AG08395 (cell line): ENCODE measurements at places on chromosomes 13 and 19.

DNA sequence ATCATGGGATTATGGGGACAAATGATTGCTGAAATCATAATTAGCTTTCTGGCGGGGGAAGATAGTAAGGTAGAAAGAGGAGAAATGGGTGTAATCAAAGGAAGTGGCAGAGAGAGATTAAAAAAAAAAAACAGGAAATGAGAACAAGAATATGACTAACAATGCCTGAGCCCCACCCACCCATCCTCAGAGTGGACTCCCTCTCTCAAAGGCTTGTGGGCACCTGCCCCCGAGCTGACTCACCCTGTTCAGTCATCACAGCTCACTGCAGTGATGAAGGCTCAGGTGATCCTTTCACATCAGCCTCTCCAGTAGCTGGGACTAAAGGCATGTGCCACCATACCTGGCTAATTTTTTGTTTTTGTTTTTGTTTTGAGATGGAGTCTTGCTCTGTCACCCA, 26.4 kb upstream of the TPT1 start:
- peak; percentile 86 for DNase-seq

GRCh38 chr19:32691291-32691951, at the start of gene NUDT19:
Gene NUDT19 (plus strand): TSS chr19:32691821. CDS start chr19:32691961, 140 bp downstream.
- DNase-seq = peak; percentile 91

DNA sequence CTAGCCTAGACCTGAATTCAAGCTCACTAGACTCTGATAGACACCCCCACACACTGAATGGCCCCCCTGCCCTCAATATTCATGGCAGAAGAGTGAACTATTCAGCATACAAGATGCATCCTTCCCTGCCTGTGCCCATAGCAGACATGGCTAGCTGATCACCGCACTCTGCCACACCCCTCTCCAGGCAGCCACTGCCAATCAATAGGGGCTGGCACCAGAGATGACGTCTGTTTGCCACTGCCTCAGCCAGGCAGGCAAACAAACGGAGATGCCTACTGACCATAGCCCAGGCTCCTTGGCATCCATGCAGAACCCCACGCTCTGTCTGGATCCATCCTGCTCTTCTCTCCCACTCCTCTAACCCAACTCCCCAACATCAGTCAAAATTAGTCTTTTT, 13.8 kb upstream of the NPAS1 start:
- no peak for DNase-seq

GRCh38 chr13:103883164-103883563, 816.9 kb upstream of the SLC10A2 start:
- DNase-seq = peak; percentile 80

GRCh38 chr19:56110515-56111448, 10.3 kb downstream of the ZNF787 start:
- no peak for DNase-seq

DNA sequence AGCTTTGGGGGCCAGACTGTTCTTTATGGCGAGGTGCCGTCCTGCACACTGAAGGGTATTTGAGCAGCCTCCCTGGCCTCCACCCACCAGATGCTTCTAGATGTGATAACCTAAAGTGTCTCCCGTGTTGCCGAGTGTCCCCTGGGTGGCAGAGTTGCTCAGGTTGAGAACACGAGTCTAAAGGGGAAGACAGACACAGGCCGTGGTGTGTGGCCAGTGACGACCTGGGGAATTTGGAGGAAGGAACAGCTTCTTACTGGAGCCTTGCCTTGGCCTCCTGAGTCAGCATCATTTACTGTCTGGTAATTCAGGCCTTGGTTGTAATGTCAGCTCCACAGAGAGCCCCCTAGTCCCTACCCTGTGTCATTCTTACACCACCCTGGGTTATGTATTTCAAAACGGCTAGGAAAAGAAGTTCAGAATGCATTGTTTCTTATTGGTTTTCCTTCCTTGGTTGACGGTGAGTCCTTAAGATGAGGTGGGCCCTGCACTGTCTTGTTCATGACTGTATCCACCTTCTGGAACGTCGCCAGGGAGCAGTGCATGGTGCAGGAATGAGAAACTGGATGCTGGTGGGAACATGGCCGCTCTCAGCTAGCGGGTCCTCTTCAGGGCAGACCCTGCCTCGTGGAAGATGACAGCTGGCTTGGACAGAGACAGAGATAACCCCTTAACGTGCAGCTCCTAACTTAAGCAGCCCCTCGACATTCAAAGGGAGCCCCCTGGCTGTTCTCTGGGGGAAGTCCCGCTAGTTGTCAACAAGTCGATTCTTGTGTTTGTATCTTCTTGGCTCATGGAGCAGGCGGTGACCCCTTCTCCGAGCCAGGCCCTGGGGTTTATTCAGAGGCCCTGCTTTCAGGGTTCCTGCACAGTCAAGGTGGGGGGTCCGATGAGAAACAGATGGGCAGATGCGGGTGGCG, 7.2 kb downstream of the SIN3B start:
- DNase-seq = no peak

GRCh38 chr19:12497032-12497431, 12.4 kb upstream of the ZNF709 start:
- DNase-seq = no peak

DNA sequence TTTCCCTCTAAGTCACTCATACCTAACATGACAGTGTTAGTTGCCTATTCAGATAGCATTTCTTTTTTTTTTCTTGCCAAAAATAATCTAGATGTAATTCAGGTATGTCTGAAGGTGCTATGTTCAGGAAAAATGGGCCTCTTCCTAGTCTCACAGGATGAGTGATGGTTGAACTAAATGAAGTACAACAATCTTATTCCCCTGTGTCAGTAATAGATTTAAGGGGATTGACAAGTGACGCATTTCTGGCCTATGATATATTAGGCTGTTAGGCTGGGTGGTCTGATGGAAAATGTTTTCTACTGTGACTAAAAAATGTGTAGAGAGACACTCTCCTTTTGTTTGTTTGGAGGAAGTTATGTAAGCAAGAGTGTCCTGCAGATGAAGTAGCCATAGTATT, 878.7 kb upstream of the SLITRK1 start:
- no peak for DNase-seq

GRCh38 chr19:15421721-15422260, 3.0 kb upstream of the AKAP8L start:
- DNase-seq = no peak

GRCh38 chr13:52696566-52696965, 43.1 kb downstream of the CNMD start:
- no peak for DNase-seq

- DNase-seq = peak; percentile 44
Measured at GRCh38 chr19:6811906-6812305, 39.4 kb downstream of the VAV1 start.

- no peak for DNase-seq
Measured at GRCh38 chr19:32200312-32201038, 144.9 kb upstream of the ZNF507 start.

- no peak for DNase-seq
Measured at GRCh38 chr13:27569405-27569804, 50.9 kb downstream of the LNX2 start.

DNA sequence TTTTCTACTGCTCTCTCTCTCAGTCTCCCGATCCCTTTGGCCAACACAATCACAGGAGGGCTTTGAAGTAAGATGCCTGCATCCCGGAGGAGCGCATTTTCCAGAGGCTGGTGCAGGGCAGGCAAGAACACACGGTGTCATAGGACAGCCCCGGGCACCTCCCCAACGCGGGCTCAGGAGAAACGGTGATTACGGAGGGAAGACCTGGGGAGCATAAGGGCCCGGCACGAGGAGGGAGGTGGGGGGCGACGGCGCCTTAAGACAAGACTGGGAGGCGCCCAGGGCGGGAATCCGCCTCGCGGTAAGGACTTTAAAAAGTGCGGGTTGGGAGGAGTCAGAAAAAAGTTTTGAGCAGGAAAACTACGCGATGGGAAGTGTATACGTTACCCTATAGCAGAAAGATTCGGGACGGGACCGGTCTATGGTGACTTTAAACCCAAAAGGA, 18.7 kb upstream of the ZNF888 start:
- DNase-seq = peak; percentile 10

DNA sequence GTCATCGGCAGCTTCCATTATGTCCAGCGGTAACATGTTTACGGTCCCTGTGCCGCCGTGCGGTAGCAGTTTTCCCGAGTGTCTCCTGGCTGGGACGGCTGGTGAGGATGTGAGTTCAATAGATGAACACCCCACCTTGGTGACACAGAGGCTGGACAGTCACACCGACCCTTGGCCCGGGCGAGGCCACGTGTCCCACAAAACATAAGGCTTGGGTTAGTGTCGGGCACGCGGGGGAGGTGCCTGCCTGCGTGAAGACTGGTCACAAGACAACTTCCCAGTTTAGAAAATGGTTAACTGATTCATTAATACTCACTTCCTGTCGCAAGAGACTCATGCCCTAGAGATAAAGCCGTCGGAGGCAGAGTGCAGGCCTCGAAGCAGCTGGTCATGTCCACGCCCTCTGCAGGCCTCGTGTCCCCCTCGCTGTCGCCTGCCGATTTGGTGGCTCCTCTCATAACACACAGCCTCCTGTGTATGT, 17.2 kb downstream of the RASA3 start:
- DNase-seq = peak; percentile 64

- peak; percentile 8 for DNase-seq
Measured at GRCh38 chr19:11821474-11822109, 7.5 kb downstream of the ZNF440 start.

GRCh38 chr13:60012488-60012887, 151.2 kb downstream of the DIAPH3 start:
- no peak for DNase-seq

DNA sequence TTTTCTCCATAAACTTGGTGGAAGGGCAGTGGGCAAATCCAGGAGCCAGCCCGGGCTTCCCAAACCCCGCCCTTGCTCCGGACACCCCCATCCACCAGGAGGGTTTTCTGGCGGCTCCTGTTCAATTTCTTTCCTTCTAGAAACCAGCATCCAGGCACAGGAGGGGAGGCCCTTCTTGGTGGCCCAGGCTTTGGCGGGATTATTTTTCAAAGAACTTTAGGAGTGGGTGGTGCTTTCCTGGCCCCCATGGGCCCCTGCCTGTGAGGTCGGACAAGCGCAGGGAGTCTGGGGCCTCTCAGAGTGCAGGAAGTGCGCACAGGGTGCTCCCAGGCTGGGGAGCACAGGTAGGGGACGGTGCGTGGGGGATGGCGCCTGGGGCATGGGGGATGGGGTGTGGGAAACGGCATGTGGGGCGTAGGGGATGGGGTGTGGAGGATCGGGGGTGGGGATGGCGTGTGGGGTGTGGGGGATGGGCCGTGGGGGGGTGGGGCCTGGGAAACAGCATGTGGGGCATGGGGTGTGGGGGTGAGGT, 396 bp downstream of the F7 start:
- DNase-seq = no peak

DNA sequence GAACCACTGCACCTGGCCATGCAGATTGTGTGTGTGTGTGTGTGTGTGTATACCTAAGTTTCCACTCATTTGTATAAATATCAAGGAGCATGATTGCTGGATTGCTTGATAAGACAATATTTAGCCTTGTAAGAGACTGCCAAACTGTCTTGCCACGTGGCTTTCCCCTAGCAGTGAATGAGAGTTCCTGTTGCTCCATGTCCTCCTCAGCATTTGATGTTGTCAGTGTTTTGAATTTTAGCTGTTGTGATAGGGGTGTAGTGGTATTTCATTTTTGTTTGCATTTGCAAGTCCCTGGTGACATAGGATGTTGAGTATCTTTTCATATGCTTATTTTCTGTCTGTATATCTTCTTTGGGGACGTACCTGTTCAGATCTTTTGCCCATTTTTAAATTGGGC, 99.0 kb upstream of the ZNF536 start:
- DNase-seq = no peak

- DNase-seq = no peak
Measured at GRCh38 chr13:49058761-49059160, 83.0 kb downstream of the FNDC3A start.

GRCh38 chr13:46383383-46383782, 3.7 kb downstream of the RUBCNL start:
- no peak for DNase-seq

DNA sequence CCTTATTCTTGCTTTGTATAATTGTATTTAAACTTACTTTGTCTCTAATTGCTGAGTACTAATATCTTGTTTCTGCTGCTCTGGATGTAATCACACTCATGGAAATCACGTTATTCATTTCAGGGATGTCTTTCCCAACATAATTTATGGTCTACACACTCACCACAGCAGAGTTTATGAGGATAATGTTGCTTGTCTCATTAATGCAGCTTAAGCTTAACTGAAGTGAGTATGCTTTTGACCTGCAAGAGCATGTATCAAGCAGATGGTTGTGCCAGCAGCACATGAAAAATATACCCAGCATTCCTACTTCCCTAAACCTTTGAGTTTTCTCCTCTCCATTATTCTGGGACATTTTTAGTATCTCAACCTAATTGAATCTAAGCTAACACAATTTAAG, 1080.9 kb downstream of the SLITRK5 start:
- no peak for DNase-seq

- DNase-seq = no peak
Measured at GRCh38 chr19:12937093-12937926, 1.1 kb upstream of the CALR start.

DNA sequence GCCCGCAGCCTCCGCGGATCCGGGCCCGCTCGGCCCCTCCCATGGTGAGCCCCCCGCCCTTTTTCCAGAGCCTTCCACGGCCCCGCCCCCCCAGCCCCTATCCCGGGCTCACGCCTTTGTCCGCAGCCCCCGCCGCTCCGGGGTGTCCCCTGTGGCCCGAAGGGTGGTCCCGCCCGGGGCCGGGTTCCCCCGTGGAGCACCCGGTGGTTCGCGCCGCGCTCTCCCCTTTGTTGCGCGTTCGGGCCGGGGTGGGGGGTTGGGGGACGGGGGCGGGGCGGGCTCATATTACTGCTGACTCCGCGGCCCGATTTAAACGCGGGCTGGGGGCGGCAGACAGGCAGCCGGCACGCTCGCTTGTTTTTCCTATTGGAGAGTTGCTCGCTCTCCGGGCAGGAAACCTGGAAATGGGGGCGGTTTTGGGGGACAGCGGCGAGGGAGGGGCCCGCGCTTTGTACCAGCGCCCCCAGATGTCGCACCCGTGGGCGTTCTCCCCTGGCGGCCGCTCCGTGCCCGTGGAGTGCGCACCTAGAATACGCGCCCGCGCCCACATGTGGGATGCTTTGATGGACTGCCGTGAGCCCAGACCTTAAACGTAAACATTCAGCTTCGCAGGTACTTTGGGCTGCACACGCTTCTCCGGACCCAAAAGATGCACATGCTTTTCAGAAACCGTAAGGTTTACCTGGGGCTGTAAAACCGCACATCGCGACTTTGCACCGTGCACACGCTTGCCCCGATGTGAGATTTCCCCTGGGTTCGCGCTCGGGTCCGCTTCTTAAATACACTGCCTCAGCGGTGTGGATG, 699 bp downstream of the PTOV1 start:
- DNase-seq = no peak

GRCh38 chr13:72556945-72557344, 170.5 kb downstream of the MZT1 start:
- DNase-seq = no peak

- DNase-seq = no peak
Measured at GRCh38 chr19:43286096-43286495, 16.8 kb upstream of the PSG9 start.

- DNase-seq = no peak
Measured at GRCh38 chr19:9912551-9913236, 23.6 kb downstream of the OLFM2 start.

DNA sequence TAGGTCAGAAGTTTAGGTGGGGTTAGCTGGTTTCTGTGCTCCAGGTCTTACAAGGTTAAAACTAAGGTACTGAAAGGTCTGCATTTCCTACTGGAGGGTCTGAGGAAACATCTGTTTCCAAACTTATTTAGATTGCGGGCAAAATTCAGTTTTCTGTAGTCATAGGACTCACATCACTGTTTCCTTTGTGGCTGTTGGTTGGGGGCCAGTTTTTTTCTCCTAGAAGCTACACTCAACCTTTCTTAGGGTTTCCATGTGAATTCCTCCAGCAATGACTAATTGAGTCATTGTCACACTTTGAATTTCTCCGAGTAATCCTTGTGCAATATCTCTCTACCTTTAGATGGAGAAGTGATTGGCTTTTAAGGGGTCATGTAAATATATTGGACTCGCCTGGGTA, 773.4 kb upstream of the SLITRK1 start:
- no peak for DNase-seq
